ENCODE measurements at places on chromosomes 7 and 10.

- DNase-seq: no peak
Observed at GRCh38 chr10:18753312-18753895, 94.2 kb downstream of the ARL5B start.

- DNase-seq: no peak
Observed at GRCh38 chr10:69968830-69969229, 83.8 kb upstream of the MACROH2A2 start.

DNA sequence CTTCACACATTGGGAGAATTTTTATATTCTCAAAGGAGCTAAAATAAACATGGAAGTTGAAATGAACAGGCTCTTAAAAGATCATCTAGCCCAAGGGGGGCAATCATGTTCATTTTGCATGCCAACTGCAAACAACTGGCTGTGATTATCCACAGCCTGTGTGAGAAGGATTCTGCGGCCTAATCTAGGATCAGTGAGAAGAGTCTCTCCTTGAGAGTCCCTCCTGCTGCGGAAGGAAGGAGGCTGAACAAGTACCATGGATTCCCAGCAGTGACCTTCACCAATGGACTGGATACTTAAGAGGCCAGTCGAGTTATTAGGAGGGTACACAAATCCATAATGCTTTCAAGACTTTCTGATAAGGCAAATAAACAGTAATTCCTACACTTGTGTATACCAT, 76.7 kb downstream of the IGF2BP3 start:
- DNase-seq: no peak

- no peak for DNase-seq
Observed at GRCh38 chr7:55211726-55212125, 153.4 kb upstream of the LANCL2 start.

DNA sequence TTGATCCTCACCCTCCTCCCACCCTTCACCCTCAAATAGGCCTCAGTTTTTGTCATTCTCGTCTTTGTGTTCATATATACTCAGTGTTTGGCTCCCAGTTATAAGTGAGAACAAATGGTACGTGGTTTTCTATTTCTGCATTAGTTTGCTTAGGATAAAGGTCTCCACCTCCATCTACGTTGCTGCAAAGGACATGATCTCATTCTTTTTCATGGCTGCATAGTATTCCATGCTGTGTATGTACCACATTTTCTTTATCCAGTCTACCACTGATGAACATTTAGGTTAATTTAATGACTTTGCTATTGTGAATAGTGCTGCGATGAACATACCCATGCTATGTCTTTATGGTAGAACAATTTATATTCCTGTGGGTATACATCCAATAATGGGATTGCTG, 91.2 kb downstream of the PLPP4 start:
- DNase-seq: no peak

DNA sequence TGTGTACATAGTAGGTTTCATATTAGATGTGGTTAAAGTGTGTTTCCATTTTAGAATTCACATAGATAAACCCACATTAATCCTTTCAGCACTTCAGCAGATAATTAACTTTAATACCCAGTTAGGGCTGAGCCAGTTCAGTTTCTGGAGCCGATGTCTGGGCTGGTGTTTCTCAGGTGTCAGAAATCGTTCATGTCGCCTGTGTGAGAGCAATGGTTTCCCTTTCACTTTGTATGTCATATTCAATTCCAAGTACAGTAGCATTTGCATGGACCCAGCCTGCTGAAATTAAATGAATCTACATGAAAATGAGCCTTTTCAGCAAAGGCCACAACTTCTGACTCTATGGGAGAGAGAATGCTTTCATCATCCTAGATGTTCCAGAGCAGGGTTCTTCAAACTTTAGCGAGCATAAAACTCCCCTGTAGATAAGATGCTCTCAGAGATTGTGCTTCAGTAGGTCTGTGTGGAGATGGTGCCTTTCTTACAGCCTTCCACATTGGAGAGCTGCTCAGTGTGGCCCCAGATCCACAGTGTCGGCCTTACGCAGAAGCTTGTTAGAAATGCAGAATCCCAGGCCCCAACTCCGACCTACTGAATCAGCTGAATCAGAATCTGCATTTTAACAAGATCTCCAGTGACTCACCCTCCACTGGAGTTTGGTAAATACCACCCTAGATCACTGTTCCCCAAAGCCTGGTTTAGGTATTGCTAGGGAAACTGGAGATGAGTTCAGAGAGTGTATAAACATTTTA, 19.6 kb downstream of the WIPF3 start:
- no peak for DNase-seq

GRCh38 chr7:6430974-6431373, 16.8 kb downstream of the DAGLB start:
- no peak for DNase-seq

- DNase-seq: peak; percentile 79
Observed at GRCh38 chr10:123287594-123288247, 133.5 kb downstream of the BUB3 start.

DNA sequence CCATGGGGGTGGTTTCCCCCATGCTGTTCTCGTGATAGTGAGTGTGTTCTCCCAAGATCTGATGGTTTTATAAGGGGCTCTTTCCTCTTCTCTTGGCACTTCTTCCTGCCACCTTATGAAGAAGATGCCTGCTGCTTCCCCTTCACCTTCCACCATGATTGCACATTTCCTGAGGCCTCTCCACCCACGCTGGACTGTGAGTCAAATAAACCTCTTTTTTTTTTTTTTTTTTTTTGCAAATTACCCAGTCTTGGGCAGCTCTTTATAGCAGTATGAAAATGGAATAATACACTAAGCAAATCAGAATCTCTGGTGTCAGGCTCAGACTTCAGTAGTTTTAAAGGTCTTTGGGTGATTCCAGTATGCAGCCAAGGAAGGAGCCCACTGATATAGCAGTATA, 28.2 kb downstream of the TAS2R41 start:
- no peak for DNase-seq

DNA sequence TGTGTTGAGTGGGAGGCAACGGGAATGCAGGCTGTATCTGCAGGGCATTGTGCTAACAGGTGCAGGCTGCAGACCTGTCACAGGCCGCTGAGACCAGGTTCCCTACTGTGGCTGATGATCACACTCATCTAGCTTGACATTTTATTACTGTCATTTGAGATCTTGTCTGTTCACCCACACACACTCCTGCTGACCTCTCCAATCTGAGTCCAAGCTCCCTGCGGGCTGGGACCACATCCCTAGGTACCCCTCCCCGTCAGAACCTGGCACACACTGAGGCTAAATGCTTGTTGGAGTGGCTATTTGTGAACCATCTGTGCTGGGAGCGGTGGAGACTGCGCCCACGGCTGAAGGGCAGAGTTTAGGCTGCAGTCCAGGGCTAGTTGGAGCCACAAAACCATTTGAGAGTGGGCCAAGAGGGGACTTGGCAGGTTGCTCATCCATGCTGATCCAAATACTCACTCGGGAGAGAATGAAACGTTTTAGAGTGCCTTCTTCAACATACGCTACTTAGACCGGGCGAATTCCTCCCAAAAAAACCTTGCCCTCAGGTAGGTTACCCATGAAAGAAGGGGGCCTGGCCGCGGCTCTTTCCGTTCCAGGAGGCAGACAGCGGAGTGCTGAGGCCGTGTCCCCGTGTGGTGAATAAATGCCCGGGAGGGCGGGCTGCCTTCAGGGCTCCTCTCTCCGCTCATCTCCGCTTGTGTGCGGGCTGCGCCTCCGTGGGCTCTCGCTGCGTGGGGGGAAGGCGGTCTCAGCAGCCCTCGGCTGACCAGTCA, 164.4 kb downstream of the RGS10 start:
- DNase-seq: no peak

GRCh38 chr10:34313353-34313752, 501.7 kb downstream of the PARD3 start:
- DNase-seq: no peak

GRCh38 chr10:74083304-74083703, 67.3 kb downstream of the AP3M1 start:
- no peak for DNase-seq

DNA sequence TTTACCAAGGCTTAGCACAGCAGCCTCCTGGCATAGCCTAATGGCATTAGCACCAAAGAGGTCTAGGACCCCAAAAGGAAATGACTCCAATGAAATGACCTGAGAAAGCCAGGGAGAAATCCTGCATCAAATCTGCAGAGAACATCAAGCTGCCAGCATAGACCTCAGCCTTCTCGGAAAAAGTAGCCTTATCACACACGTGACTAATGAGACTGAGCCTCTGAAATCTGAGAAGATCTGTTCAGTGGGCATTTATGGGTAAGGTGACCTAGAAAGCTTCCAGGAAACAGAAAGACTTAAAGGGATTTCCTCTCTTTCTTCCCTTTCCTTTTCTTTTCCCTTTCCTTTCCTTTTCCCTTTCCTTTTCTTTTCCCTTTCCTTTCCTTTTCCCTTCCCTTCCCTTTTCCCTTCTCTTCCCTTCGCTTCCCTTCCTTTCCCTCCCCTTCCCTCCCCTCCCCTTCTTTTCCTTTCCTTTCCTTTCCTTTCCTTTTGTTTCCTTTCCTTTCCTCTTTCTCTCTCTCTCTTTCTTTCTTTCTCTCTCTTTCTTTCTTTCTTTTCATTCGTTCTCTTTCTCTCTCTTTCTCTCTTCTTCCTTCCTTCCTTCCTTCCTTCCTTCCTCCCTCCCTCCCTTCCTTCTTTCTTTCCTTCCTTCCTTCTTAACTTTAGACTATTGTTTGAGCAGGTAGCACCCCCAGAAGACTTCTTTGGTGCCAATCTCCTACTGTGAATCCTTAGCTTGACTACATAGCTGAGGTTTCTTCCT, 23.1 kb upstream of the PTTG1IP2 start:
- no peak for DNase-seq

DNA sequence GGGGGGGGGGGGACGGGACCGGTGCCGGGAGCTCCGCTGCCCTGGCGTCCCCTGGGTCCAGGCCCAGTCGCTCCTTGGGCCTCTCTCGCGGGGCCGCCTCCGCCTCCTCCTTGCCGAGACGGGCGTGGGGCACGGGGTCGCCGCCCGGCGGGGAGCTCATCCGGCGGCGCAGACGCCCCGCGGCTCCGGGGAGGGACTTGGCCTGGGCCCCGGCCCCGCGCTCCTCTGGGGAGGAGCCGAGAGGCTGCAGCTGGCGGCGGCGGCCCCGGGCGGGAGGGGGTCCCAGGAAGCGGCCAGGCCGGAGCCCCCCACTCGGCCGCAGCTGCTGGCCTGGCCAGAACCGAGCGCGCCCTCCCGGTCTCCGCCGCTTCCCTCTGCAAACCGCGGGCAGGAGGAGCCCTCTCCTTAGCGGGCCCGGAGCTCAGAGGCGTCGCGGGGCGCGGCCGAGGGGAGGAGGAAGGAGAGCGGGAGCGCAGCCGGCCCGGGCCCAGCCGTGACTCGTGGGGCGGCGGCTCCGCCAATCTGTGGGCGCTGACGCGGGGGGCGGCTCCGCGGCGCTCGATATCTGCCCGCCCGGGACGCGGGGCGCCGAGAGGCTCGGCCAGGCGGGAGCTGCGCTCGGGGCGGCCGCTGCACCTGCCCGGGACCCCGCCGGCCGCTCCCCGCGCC, at the start of gene FAM20C:
Gene FAM20C, plus strand, starts transcription at position 591 of the 669 bp plus-strand sequence. CDS start 629 bp downstream, outside the sequence.
- DNase-seq: peak; percentile 6

DNA sequence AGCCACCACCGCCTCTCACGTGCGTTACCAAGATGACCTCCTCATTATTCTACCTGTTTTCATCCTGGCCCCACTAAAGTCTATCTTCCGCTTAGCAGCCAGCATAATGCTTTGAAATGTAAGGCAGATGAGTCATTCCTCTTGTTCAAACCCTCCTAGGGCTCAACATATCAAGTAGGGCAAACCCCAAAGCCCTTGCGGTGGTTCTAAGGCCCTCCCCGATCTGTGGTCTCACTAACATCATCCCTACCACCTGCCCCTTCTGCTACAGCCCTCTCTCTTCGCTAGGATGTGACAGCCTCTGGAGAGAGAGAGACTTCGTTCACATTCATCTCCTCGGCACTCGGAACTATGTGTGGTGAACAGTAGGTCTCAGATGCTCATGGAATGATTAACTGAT, 94.8 kb downstream of the SVIL start:
- no peak for DNase-seq

DNA sequence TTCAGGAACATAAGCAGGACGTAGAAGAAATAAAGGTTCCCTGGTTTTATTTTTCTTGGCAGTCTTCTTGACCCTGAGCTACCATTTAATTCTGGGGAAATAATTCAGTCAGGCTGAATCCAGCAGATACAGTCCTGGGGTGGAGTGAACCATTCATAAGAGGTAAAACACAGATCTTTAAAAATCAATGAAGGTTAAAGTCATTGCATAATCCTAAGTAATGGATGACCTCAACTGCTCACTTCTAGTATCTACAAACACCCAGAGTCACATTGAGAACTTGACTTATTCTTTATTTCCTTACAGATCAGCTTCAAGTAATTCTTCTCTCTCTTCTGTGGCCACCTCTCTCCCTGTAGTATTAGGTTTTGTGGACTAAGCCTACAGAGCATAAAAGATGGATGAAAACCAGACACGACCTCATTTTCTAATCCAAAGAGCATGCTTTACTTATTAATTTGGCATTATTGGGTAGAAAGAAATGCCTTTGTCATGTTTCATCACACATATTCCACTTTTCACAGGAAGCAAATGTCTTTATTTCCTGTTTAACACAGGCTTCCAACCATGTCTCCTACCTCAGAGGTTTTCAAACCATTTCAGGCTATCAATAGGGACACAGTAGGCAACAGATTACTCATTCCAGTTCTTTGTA, 182.3 kb upstream of the IMMP2L start:
- no peak for DNase-seq

DNA sequence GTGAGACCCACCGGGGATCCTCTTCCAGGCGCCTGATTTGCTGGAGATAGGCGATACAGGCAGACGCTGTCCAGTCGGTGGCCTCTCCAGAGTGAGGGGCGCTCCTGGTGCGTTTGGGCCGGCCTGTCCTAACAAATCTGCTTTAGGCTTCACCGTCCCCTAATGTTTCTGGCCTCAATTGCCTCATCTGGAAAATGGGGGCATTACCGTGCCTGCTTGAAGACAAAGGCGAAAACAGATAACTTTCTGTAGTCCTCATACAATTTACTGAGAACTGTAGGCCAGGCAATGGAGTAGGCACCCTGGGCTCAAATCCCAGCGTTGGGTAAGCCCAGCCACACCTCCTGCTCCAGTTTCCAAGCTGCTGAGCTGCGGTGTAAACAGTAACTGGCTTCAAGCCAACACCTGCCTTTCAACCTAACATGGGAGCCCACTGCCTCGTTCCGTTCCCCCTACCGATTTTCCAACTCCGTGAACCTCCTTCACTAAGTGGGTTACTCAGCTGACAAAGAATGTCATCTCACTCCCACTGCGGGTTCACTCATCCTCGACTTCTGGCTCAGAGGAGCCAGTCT, 589 bp upstream of the ZFAND4 start:
- DNase-seq: no peak

- DNase-seq: no peak
Observed at GRCh38 chr10:63376560-63377304, 89.0 kb downstream of the JMJD1C start.

DNA sequence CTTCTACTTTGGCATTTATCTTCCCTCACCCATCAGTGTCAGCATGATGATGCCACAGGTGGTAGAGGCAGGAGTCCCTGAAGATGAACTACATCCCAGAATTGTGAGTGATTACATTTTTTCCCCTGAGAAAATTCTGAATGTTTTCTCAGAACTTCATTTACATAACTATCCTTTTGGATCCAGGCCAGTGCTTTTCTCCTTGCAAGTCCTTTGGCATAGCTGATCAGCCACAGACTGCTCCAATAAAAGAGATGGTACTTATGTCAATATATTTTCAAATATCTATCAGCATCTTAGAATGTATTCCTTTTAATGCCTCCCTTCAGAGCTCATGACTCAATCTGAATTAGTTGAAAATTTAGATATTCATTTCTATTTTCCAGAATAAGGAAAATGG, 135.5 kb downstream of the IQUB start:
- DNase-seq: no peak

- no peak for DNase-seq
Observed at GRCh38 chr10:32225976-32226375, 121.0 kb downstream of the EPC1 start.

Data from activated CD4-positive, alpha-beta T cell treated with anti-CD3 and anti-CD28 coated beads, Interleukin-2, Interleukin-6, amounts not matched to agents 100 ng/mL and 50 ng/mL, durations not matched to agents 16 hours and 8 hours (primary cell).